ENCODE measurements at places on chromosomes 2 and 18.

GRCh38 chr2:28683100-28683706 is 68.4 kb upstream of the PPP1CB start:
- peak; percentile 88 for DNase-seq

- DNase-seq = no peak
These were observed 95.9 kb downstream of the C1QL2 start for GRCh38 chr2:119062652-119063051.

GRCh38 chr2:236319036-236319435 is 54.8 kb upstream of the ASB18 start:
- DNase-seq = no peak

DNA sequence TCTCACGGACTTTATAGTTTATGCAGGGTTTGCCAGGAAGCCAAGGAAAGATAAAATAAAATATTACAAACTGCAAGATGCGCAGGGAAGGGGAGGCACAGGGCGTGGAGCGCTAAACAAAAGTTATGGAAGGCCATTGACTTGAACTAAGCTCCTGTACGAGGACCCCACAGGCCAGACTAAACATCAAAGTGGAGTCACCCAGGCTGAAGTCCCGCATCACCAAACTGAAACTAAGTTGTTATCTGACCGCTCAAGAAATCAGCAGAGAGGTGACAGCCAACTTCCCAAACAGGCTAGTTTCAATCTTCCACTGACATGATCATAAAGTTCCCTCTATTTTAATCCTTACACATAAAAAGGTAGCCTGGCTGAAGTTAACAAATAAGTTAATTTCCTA is 90.5 kb upstream of the YWHAQ start:
- no peak for DNase-seq

DNA sequence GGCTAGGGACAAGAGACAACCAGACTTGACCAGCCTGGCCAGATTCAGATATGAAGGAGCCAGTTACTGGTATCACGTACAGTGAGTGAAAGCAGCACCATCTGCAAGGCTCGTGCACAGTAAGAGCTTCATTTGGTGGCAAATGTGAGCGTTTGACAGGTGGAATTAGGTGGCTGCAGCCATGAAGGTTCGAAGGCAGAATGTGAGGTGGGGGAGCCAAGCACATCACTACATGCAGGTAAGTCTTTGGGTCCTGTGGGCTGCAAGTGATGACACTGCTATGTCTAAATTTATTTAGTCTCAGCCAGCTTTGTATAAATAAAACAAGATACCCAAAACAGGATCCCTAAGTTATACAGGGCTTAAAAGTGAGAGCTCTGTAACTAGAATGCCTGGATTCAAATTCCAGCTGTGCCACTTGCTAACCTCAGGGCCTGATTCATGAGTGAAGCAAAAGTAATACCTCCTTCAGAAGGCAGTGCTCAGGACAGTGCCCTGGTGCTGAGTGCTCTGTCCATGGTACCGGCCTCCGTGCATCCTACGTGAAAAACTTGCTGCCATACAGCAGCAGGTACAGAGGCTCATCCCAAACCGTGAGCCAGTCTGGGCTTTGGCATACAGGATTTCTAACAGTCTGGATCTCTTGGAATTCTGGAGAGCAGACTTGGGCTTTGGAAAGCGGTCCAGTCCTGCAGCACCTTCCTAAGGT is 18.6 kb downstream of the DDX18 start:
- DNase-seq = peak; percentile 29

- no peak for DNase-seq
These were observed 140.0 kb upstream of the CYP1B1 start for GRCh38 chr2:38215993-38216392.

- DNase-seq = no peak
These were observed 112.0 kb downstream of the MBP start for GRCh38 chr18:77020561-77020960.

DNA sequence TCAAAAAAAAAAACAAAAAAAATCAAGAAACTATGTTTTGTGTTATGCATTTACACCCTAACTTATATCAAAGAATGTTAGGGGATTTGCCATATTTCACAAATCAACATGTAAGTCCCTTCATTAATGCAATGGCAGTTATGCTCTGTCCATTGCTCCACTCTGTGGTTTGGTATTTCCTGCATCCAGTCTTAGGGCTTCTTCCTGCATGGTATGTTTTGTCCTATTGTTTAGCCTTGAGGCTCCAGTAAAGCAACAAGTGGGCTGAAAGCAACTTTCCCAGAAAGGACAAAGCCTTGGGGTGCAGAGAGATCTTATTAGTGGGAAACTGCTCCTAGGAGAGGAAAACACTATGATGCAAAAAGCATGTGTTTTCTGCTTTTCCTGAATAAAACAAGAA is 474.1 kb downstream of the IRS1 start:
- DNase-seq = no peak

DNA sequence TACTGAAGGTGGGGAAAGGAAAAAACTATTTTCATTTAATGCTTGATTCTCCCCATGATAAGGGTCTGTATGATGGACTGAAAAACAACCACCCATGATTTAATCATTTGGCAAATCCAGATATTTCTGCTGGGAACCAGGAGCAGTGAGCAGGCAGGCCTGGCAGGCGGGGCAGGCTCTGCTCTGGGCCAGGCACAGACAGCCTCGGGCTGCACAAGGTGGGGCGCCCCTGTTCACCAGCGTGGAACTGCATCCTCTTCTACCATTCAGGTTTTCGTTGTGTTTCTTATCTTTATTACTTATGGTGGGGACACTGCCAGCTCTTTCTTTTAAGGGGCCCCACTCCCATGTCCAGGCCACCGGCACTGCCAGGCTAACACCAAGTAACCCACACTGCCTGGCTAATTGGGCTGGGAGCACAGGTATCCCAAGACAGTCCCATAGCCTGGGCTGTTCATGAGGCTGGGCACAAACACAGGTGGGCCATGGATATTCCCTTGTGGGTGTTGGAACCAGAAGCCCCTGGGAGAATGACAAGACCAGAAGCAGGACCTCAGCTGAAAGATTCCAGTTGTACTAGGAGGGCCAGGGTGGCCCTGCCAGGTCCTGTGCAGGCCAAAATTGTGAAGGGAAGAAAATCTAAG is 57.1 kb upstream of the RALBP1 start:
- no peak for DNase-seq

- DNase-seq = no peak
These were observed 151.7 kb upstream of the L3MBTL4 start for GRCh38 chr18:6566338-6566911.

DNA sequence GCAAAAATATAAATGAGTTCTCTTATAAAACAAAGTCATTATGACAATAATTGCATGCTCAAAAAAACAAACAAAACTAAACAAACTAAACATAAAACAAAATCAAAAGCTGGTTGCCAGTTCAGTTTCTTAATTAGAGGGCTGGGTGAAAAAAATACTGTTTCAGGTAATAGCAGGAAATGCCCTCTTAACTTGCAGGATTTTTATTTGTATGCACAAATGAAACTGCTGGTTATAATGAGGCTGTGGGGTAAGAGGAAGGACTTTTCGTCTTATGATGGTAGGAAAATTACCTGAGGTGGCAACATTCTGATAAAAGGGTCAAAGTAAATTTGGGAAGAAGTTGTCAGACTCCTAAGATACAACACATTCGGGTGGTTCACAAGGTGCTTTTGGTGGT is 21.5 kb upstream of the CDKL4 start:
- no peak for DNase-seq

- DNase-seq = no peak
These were observed 290.0 kb downstream of the PHLPP1 start for GRCh38 chr18:63005306-63005705.

GRCh38 chr2:85596026-85596333 is 435 bp downstream of the RNF181 start:
- no peak for DNase-seq

- DNase-seq = no peak
These were observed 12.6 kb upstream of the NTSR2 start for GRCh38 chr2:11682590-11682915.

DNA sequence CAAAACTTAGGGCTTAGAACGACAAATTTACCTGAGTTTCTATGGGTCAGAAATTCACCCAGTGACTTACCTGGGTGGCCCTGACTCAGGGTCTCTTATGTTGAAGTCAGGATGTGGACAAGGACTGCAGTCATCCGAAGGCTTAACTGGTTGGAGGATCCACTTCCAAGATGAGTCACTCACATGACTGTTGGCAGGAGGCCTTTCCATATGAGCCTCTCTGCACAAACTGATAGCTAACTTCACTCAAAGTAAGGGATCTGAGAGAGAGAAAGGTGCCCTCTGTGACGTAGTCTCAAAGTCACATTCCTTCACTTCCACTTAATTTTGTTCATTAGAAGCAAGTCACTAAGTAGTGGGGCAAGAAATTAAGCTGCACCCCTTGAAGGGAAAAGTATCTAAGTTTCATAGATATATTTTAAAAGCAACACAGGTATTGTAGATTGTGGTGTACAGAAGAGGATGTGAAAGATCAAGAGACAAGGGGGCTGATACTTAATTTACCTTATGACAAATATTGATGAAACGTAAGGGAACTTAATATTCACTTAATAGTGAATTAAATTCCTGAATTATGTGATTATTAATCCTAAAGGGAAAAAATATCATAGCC is 48.4 kb downstream of the TANK start:
- DNase-seq = peak; percentile 67

DNA sequence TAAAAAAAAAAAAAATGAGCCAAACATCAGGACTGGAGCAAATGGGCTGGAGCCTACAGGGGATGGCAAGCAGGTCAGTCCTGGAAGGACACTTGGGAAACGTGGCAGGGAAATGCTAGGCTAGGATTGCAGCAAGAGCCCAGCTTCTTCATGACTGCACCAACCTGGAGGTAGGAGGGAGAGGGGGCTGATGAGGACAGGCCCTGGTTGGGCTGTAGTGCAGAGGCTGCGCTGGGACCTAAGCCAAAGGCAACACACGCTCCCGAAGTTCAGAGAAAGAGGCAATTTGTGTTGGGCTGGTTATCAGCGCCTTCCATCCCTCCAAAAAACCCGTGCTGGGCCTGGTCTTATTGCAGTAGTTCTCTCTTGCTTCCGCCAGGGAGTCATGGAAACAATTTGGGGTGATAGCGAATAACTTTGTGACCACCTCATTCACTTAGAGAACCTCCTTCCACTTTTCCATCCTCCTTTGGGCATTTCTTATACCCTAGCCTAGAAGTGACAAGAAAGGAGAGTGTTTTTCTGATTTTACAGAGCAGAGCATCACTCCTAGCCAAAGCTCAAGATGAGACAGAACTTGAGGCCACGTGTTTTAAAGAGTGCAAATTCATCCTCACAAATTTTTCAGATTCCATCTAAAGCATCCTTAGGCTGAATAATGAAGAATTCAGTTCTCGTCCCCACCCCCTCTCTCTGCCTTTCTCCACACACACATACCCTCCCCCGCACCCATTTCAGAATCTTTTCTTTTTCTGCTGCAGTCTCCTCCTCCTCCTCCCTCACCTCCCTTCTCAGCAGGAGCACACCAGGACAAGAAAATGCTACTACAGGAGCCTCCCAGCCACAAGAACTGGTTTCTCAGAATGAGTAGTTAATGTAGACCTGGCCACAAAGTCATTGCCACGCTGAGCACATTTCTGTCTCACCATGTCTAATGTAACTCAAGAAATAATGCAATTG is 82.5 kb upstream of the STPG4 start:
- peak; percentile 84 for DNase-seq

- DNase-seq = peak; percentile 23
These were observed 507.6 kb upstream of the SPHKAP start for GRCh38 chr2:228689053-228689452.

DNA sequence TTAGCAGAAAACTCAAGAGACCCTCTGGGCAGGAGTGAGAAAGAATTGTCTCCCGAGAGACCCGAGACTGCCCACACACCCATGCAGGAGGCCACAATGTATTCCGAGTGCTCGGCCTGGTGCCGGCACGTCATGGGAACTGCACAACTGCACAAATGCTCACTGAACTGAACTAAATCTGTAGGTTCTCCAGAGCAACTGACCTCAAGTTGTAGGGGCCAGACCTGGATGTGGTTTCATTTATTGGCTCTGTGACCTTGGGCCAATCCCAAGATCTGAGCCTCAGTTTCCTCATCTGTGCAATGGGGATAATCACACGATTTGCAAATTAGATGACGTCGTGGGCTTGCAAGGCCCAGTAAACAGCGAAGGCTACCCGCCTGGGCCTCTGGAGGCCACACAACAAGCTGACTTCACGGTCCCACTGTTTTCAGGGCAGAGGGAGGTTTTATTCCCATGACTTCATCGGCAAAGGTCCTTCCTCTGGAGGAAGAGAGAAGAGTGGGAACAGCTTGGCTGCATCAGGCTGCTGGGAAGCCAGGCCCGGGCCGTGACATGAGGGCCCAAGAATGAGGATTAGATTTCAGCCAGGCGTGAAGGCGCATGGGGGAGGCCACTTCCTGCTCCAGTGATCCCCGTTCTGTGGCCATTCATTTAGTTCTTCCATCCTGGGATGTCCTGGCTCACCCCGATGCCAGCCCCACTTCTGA is 3.6 kb upstream of the ERFE start:
- DNase-seq = peak; percentile 76

GRCh38 chr2:109335631-109336176 is 206.7 kb downstream of the SH3RF3 start:
- DNase-seq = peak; percentile 81

- no peak for DNase-seq
These were observed 29.9 kb upstream of the AGAP1 start for GRCh38 chr2:235463893-235464292.

DNA sequence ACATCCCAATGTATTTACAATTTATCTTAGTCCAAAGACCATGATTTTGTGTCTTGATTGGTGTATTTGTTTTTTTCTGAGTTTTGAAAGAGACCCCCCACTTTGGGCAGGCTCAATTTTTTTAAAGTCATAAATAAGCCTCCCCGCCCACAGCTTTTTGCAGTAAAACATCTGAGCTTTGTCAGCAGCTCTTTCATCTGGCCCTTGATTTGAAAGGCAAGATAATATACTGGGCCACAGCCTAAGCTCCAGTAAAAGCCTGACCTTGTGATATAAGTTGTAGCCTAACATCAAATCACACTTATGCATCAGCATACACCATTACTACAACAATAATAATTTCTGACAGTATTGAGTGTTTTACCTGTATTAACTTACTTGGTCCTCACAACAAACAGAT is 51.3 kb upstream of the SERTAD2 start:
- no peak for DNase-seq

GRCh38 chr2:106085181-106085940 is 108.7 kb downstream of the UXS1 start:
- DNase-seq = peak; percentile 46

GRCh38 chr18:55013086-55013485 is 53.8 kb upstream of the CCDC68 start:
- DNase-seq = no peak

DNA sequence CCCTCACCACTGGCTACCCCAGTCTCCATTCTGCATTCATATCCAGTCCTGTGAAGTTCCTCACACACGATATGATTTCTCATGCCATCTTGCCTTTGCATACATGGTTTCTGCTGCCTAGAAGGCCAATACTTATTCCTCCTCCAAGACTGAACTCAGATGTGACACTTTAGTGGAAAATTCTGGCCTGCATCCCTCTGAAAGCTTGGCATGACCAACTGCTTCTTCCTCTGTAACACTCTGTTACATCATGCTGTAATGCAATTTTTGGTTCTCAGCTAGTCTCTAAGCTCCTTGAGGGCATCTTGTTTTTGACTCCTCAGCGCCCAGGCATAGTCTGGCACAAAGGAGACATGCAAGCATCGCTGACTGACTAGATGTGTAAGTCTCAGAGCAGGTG is 12.6 kb downstream of the FAM161A start:
- no peak for DNase-seq
